Endothelial cell (in vitro differentiated cells): ENCODE measurements at places on chromosomes 1 and 21.

DNA sequence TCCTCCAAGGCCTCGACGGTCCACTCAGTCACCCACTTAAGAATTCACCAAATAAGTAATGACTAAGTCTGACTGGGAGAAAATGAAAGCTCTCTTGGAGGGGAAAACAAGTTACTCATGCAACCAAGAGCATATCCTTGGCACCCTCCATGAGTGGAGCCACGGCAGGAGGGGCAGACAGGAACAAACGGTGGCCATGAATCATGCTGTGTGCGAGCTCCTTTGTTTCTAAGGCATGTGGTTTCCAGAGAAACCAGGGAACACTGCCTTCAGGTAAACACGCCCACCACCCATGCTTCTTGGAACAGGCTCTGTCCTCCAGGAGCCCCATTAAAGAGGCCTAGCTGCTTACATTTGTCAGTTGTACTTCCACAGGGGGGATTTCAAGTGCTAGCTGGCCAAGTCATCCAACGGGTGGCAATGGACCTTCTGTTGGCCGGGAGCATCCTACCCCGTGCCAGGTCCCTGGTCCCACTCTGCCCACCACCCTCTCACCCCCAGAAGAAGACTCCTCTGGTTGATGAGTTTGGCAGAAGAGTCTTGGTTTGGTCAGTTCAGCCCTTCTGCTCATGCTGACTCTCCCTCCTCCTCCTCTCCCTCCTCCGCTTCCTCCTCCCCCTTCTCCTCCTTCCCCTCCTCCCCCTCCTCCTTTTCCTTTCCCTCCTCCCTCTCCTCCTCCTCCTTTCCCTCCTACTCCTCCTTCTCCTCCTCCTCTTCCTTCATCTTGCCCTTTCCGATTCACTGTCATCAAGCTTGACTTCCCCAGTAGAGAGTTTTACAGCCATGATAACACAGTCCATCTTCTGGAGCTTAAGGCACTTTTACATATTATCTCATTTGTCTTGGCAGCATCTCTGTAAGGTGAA is 107.6 kb downstream of the CCDC185 start:
- no peak for DNase-seq

DNA sequence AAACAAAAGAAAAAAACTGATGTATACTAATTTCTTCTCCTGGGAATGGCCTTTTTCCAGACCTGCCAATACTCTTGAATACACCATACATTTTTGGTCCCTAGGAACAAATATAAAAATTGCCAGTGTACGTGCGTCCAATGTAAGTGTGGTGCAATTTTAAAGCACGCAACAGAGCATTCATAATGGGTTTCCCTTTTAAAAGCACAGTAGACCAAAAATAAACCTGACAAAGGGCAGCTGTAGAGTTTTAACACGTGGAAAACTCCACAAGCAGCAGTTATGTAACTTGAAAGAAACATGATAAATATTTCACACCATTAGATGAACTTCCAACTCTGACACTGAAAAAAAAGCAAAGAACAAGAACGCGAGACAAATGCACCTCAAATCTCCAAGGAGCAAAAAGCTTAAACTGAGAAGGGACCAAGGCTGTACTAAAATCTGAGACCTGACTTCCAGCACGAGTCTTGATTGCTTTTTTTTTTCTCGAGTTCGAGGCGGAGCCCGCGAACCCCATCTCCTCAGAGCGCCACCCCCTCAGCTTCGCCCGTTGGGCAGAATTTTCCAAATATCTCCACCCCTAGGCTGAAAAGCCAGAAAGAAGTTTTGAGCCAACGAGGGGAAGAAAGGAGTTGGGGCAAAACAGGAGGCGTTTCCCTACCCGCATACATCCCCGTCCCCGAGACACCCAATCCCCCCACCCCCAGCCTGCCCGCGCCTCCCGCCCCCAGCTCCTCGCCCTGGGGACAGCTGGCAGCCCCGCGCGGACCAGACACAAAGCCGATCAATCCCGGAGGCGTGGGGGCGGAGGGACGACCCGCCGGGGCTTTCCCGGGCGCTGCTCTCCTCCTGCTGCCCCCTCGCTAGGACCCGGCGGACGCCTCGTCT is at the start of gene JAM2:
Gene JAM2, plus strand, starts transcription at position 599 of the 891 bp plus-strand sequence. CDS start 564 bp downstream, outside the sequence.
- DNase-seq: peak; percentile 30

- peak; percentile 20 for DNase-seq
These were observed 10.5 kb downstream of the MTX1 start for GRCh38 chr1:155218854-155219591.

GRCh38 chr1:75855010-75855409 is 58.3 kb downstream of the MSH4 start:
- DNase-seq: no peak

DNA sequence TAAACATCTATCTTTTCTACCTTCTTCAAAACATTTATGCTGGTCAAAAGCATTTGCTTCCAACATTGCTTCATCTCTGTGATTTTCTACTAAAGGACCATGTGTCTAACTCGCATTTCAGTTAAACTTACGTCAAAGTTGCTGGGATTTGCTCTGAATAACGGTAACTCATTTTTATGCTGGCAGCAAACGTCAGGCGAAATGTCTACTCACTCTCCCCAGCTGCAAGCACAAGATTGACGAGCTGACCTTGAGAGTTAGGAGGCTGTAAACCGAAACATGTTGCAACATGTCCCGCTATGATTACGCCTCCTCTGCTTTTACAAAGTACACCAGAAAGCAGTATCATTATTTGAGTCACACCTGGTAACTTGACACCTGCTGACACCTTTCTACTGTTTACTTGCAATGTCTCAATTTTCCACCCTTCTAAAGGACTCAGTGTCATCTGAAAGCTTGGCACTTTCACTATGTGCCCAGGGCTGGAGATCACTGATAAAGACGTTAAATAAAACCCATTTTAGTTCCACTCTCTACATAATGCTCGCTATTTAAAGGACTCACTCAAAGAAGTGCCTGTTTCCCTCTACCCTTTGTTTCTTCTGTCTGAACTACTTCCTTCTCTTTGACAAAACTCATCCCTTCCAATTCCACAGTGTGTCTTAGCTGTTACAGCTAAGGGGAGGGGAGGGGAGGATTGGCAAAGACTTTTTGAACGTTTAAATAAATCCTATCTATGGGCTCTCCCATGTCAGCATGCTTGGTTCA is 111.9 kb downstream of the PTPN14 start:
- no peak for DNase-seq

GRCh38 chr1:39409055-39409816 is 82.2 kb upstream of the BMP8A start:
- peak; percentile 71 for DNase-seq
